ENCODE measurements at places on chromosomes 11 and 22. TPM values are rescaled to one million over a fixed set of nuclear protein-coding genes. Genes with fewer than 3 reads are reported as not detected.

OR51I1 gene
- not detected for total RNA-seq

OR10A5 gene
- not detected for total RNA-seq

EHF gene
- 0.20 TPM for total RNA-seq

TMEM191B gene
- total RNA-seq: 0.52 TPM

ACAD8 gene
- total RNA-seq: 8.7 TPM

TEX54 gene
- total RNA-seq: not detected

LYVE1 gene
- total RNA-seq: not detected

C11orf97 gene
- total RNA-seq: not detected

BIRC3 gene
- 2.0 TPM for total RNA-seq

OR8D2 gene
- total RNA-seq: not detected

AGBL2 gene
- 0.49 TPM for total RNA-seq

SMC1B gene
- total RNA-seq: not detected

GDPD4 gene
- total RNA-seq: not detected
